HS-27A (cell line): ENCODE measurements at places on chromosomes 2 and 18.

DNA sequence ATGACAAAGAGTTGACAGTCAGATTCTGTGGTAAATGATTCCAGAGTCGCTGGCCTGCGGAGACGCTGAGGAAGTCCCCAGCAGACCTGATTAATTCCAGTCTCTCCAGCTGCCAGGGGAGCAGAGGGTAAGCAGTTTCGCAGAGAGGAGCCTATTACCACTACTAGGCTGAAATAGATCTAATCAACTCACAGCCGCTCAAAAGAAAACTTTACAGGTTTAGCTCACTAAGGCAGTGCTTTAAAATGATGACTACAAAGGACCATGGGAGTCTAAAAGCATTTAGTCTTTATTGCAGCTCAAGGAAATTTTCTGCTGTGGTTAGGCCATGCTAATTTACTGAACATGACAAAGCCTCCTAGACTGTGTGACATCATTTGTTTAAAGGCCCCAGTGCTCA, 445.6 kb upstream of the POU3F3 start:
- DNase-seq, result no peak

DNA sequence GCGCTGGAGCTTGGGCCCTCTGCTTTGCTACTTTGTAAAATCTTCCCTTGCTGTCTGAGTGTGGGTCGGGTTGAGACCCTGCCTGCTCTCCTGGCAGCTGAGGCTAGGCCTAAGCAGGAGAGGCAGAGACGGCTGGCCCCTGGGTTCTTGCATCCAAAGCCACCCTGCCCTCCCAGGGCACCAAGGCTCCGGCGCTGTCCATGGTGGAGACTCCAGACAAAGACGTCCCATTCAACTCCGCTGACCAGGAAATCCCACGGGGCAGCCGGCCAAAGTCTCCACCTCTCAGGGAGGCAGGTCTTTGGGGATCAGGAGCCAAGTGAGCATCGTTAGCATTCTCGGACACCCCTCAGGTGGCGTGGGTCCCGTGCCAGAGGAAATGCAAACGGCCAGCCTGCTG, 2.6 kb upstream of the PRLH start:
- no peak for DNase-seq

GRCh38 chr18:37532917-37533316, 32.7 kb downstream of the CELF4 start:
- no peak for DNase-seq

GRCh38 chr2:71783815-71784214, 330.5 kb downstream of the DYSF start:
- no peak for DNase-seq

- DNase-seq, result no peak
These were observed 1923.6 kb upstream of the PIK3C3 start for GRCh38 chr18:40031435-40031834.

DNA sequence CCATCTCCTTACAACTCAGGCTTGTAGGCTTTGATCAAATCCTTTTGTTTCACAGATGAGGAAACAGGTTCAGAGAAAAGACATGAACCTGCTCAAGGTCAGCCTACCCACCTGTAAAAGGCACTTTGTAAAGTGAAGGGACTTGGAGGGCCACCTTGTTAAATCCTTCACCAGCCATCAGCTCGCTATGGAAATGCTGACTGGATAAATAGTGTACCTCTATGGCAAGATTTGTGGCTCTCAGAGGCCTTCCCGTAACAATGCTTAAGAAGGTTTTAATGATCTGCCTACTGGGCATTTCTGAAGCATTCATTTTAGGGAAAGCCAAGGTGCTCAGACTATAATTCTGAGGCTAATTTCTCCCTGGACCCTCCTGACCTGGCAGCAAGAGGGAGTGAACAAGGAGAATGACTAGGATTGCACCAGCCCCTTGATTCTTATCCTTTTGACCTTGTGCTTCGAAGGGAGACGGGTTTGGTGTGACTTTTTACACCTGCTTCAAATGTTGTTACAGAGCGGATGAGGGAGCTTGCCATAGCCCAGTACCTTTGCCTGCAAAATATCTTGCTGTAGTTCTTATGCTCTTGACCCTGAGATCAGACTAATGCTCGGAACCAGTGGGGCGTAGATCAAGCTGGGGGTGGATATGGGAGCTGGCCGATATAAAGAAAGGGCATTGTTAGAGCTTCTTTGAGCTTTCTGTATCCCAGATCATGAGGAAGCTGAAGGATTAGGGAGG, 90.9 kb upstream of the CXCR4 start:
- DNase-seq, result no peak

DNA sequence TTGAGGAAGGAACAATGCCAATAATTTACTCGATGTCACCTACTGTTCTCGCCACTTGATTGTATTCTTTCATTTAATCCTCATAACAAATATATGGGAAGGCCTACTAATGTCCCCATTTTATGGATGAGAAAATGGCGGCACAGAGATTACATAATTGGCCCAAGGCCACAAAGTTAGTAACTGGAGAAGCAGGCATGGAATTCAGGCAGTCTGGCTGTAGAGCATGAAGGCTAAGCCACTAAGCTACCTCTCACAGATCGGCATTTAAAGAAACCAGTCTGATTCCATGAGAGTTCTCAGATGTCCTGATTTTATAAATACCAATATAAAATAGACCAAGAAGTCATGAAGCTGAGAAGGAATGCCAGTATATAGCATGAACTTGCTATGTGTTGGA, 121.8 kb upstream of the EPAS1 start:
- DNase-seq, result peak; percentile 66

- DNase-seq, result no peak
These were observed 99.5 kb downstream of the RBMS1 start for GRCh38 chr2:160394153-160394552.

GRCh38 chr2:80706951-80707350, 402.4 kb upstream of the LRRTM1 start:
- no peak for DNase-seq

GRCh38 chr18:64037812-64038414, 68.0 kb downstream of the SERPINB8 start:
- no peak for DNase-seq

- DNase-seq, result no peak
These were observed 246.3 kb upstream of the NRP2 start for GRCh38 chr2:205435970-205436369.

- DNase-seq, result no peak
These were observed 17.6 kb upstream of the CTDP1 start for GRCh38 chr18:79662034-79662433.

- no peak for DNase-seq
These were observed 216.5 kb upstream of the ZC3H15 start for GRCh38 chr2:186269536-186269935.

GRCh38 chr2:53787614-53788289, 908 bp downstream of the ERLEC1 start:
- no peak for DNase-seq

DNA sequence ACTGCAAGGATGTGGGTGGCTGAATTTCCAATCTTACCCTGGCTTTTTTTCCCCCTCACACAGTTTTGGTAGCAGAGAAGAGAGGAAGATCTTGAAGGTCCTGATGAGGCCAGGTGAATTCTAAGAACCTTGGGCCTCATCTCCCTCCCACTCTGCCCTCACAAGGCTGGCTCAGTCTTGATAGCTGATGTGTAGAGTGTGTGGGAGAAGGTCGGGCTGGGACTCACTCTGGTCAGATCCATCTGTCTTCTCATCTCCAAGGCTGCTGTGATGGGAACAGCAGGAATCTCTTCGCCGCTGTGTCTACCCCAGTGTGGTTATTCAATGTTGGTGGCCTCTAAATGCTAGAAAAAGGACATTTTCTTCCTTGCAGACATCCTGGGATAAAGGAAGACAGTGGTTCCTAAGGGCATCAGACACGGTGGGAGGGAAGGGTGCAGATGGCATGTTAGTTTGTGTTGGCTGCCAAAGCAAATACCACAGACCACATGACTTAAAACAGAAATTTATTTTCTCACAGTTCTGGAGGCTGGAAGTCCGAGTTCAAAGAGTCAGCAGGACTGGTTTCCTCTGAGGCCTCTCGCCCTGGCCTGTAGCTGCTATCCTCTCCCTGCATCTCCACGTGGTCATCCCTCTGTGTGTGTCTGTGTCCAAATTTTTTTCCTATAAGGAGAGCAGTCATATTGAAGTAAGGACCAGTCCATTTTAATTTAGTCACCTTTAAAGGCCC, 37.6 kb upstream of the MGAT4A start:
- DNase-seq, result no peak

DNA sequence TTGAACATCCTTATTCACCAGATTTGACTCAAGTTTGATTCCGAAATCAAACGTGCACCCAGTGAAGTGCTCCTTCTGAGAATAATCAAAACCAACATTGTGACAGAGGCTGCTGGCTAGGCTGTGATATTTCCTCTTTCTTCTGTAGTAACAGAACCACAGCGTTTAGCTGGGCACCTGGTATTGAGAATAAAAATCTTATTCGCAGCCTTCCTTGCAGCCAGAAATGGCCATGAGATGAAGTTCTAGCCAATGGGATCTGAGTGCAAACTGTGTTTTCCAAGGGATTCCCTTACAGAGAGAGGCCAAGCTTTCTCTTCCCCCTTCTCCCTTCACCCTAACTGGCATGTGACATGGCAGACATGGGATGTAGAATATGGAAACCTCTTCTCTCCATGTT, 51.7 kb downstream of the TMEM163 start:
- no peak for DNase-seq

DNA sequence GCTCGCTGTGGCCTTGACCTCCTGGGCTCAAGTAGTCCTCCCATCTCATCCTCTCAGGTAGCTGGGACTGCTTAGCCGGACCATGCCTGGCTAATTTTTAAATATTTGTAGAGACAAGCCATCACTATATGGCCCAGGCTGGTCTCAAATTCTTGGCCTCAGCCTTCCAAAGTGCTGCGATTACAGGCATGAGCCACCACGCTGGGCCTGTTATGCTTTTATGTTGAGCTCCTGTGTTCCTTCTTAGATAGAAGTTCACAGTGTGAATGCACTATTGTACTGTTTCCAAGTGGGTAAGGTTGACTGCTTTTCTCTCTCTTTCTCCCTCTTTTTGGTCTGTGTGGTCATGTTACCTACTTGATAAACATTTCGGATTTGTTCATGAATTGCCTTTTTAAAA, 61.9 kb downstream of the SMCHD1 start:
- DNase-seq, result no peak

DNA sequence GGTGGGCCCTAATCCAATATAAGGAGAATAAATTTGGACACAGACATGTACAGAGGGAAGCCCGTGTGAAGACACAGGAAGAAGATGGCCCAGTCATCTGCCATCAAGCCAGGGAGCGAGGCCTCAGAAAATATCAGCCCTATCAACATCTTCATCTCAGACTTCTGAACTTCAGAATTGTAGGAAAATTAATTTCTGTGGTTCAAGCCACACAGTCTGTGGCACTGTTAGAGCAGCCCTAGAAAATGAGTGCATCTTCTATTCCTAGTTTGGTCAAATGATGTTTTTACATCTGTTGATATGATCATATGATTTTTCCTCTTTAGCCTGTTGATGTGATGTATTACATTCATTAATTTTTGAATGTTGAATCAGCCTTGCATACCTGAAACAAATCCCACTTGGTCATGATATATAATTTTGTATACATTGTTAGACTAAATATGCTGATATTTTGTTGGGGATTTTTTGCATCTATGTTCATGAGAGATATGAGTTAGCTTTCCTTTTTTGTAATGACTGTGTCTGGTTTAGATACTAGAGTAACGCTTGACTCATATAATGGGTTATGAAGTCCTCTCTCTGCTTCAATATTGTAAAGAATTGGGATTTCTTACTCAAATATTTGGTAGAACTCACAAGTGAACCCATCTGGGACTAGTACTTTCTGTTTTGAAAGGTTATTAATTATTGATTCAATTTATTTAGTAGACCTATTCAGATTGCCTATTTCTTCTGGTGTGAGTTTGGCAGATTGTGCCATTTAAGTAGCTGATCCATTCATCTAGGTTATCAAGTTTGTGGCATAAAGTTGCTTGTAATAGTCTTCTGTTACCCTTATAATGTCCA, 451.4 kb downstream of the EIPR1 start:
- no peak for DNase-seq

DNA sequence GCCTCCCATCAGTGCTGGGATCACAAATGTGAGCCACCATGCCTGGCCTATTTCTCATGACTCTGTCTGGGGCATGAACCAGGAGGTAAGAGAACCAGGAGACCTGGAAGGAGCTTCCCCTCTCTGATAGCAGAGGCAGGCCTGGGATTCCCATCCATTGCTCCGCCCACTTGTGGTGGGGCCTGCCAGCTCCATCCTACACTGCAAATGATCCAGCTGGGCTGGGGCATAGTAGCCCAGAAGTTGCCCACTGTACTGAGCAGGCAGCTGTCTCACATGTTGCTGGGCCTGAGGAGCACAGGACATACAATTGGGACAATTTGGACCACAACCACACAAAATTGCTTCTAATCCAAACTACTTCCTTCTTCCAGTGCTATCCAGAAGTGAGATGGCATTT, 91.0 kb downstream of the MARCHF4 start:
- no peak for DNase-seq

- DNase-seq, result no peak
These were observed 104.2 kb downstream of the PDCL3 start for GRCh38 chr2:100666996-100667395.

GRCh38 chr18:11517704-11518103, 91.7 kb upstream of the SLC35G4 start:
- DNase-seq, result no peak

- no peak for DNase-seq
These were observed 95.3 kb upstream of the ALKAL2 start for GRCh38 chr2:383178-383577.

- no peak for DNase-seq
These were observed 48.7 kb downstream of the CRIM1 start for GRCh38 chr2:36404318-36404717.

- no peak for DNase-seq
These were observed 112.5 kb downstream of the ZNF532 start for GRCh38 chr18:58977223-58977622.

DNA sequence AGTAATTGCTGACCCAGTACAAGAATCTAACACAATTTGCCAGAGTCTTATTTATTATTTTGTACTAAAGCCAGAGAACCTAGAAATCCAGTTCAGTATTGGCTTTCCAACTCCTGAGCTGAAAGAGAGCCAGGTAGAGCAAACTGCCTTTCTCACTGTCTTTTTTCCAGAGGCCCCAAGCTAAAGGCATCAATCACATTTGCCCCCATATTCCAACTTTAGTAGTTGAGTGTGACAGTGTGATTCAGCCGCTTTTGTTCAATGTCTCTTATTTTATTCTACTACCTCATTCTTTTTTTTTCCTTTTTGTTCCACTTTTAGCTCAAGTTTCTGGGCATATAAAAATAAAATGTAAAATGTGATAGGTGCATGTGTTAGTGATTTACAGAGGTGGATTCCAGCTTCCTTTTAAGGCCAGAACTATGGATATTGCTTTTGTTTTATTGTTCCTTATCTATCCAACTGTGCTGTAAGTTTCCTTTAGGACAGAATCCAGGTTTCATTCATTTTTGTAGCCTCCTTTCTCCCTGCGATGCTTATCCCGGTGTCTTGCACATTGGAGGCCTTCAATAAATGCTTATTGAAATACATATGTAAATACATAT, 153.0 kb downstream of the ZEB2 start:
- no peak for DNase-seq

GRCh38 chr2:128332091-128332634, 13.5 kb upstream of the HS6ST1 start:
- DNase-seq, result no peak

DNA sequence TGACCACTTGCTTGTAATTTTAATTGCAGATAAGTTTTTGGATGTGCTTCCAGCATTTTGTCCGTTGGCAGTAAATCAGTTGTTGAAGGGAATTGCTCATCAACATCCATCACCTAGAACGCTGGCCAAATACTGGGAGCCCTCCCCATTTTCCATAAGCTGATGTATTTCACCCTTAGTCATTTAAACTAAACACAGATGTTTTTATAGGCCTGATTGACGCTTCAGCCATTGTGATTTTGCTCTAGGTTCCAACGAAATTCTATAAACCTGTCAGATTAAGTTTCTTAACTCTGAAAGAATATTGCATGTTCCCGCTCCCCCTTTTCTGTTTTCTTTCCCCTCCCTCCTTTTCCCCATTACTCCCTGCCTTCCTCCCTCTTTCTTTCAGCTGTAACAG, 1.0 kb upstream of the RPRM start:
- DNase-seq, result no peak
